Thymus (tissue), 14 donors: ENCODE measurements at places on chromosomes 13 and 19.

GRCh38 chr19:35986664-35987570 is 8.1 kb upstream of the SDHAF1 start:
- DNase-seq = no peak

DNA sequence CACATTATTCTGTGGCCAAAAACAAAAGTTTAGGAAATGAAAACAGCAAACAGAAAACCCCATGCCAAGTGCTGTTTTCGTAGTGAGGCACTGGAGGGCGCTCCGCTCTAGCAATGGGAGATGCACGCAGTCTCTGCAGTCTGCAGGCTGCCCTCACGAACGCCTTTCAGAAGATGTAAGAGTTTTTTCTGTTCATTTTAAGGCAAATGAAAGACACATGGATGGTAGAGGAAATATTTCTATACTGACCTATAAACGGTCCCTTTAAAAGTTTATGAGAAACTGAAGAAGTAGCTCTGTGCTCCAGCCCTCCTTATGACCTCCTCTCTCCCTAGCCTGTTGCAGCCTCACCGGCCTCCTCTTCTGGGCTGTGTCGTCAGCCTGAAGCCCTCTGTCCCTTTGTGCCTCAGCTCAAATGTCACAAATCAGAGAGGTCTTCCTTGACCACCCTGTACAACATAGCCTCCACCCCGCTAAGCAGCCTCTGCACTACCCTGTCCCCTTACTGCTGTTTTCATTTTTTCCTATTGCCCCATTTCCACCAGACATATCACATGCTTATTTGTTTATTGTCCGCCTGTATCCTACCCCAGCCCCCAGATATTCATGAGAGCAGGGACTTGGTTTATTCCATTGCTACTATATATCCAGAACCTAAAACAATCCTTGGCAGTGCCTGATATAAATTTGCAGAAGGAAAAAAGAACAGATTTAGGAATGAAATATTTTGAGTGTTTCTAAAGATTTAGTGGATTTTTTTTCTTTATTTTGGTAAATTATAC is 116.4 kb downstream of the TM9SF2 start:
- peak; percentile 50 for DNase-seq

GRCh38 chr19:4064149-4064495 is 2.6 kb downstream of the ZBTB7A start:
- no peak for DNase-seq

- no peak for DNase-seq
These were observed 802 bp downstream of the CDC37 start for GRCh38 chr19:10402441-10403038.

GRCh38 chr13:70310396-70311119 is 202.3 kb upstream of the KLHL1 start:
- DNase-seq = no peak

- DNase-seq = no peak
These were observed 207.4 kb upstream of the RFC3 start for GRCh38 chr13:33610438-33611120.

- no peak for DNase-seq
These were observed at the start of gene PNMA8A for GRCh38 chr19:46471116-46471733. PNMA8A (minus strand) TSS chr19:46471563; CDS start chr19:46471035, 528 bp downstream.

- no peak for DNase-seq
These were observed 9.6 kb downstream of the CAPN12 start for GRCh38 chr19:38734426-38735256.

- no peak for DNase-seq
These were observed 17.5 kb downstream of the TMEM255B start for GRCh38 chr13:113776231-113777125.

- DNase-seq = no peak
These were observed 41.2 kb upstream of the TNFSF11 start for GRCh38 chr13:42532561-42533335.

DNA sequence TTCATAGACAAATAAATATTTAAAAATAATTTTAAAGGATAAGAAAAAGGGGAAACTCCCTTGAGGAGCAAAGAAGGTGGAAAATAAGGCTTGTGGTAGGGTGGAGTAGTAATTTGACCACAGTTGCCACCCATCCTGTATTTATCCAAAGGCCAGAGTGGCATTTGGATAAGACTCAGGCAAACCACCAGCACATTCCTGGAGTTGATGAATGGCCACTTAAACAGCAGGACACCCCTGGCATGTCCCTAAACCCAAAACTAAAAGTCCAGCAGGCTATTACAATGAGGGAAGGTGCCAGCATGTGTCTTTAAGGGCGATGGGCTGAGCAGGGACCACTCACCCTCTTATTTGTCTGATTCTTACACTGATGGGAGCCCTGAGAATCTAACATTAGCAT is 9.8 kb upstream of the FRY start:
- DNase-seq = no peak

DNA sequence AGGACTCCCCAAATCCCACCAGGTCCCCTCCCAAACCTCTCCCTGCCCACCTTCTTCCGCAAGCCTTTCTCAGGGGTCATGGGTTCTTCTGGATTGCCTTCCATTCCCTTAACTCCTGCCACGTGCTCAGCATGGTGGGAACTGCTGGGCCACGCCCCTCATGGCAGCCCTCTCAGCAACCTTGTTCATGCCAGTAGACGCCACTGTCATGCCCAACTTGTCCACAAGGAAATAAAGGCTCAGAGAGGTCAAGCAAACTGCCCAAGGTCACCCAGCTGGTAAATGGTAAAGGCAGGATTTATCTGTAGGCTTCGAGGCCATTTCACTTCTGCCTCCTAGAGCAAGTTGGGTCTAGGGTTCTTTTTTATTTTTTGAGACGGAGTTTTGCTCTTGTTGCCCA is 10.9 kb downstream of the PRAM1 start:
- no peak for DNase-seq
